MM.1S (cell line): ENCODE measurements at places on chromosomes 4 and X.

GRCh38 chrX:135434258-135435138 is 12.8 kb downstream of the SMIM10L2A start:
- DNase-seq = no peak

- DNase-seq = no peak
These were observed 30.5 kb upstream of the SPP1 start for GRCh38 chr4:87944967-87945366.

DNA sequence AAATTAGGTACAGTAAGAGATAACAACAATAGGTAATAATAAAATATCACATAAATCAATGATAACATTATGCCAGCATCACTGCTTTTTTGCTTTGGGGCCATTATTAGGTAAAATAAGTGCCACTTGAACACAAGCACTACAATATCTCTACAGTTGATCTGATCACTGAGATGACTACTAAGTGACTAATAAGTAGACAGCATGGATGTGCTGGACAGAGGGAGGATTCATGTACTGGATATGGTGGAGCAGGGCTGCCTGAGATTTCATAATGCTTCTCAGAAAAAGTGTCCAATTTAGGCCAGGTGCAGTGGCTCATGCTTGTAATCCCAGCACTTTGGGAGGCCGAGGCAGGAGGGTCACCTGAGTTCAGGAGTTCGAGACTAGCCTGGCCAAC is 137.8 kb upstream of the IL1RAPL2 start:
- DNase-seq = no peak

GRCh38 chr4:112038861-112039260 is 106.4 kb upstream of the FAM241A start:
- no peak for DNase-seq

- no peak for DNase-seq
These were observed 67.1 kb downstream of the GPR143 start for GRCh38 chrX:9698576-9698975.

GRCh38 chrX:9845578-9845952 is 59.3 kb downstream of the SHROOM2 start:
- DNase-seq = no peak

DNA sequence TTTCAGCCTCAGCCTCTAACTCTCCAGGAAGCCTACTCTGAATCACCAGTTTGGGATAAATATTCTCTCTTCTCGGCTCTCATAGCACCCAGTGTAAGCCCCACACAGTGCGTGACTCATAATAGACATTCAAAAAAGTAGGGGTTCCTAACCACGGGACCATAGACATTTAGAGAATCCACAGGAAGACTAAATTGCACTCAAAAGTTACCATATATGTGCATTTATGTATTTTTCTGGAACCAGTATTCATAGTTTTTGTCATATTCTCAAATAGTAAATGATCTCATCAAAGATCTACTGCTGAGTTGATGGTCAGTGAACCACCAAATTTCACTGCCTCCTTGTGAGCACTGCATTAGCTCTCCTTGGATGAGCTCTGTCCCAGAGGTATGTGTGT is 625.7 kb downstream of the SMARCA1 start:
- no peak for DNase-seq

GRCh38 chr4:175422331-175422730 is 389.7 kb downstream of the GPM6A start:
- no peak for DNase-seq

GRCh38 chr4:112060212-112060611 is 85.0 kb upstream of the FAM241A start:
- DNase-seq = peak; percentile 30
